ENCODE measurements at places on chromosomes 13 and 19.

GRCh38 chr13:110446575-110446890 is 115.0 kb downstream of the RAB20 start:
- no peak for DNase-seq

DNA sequence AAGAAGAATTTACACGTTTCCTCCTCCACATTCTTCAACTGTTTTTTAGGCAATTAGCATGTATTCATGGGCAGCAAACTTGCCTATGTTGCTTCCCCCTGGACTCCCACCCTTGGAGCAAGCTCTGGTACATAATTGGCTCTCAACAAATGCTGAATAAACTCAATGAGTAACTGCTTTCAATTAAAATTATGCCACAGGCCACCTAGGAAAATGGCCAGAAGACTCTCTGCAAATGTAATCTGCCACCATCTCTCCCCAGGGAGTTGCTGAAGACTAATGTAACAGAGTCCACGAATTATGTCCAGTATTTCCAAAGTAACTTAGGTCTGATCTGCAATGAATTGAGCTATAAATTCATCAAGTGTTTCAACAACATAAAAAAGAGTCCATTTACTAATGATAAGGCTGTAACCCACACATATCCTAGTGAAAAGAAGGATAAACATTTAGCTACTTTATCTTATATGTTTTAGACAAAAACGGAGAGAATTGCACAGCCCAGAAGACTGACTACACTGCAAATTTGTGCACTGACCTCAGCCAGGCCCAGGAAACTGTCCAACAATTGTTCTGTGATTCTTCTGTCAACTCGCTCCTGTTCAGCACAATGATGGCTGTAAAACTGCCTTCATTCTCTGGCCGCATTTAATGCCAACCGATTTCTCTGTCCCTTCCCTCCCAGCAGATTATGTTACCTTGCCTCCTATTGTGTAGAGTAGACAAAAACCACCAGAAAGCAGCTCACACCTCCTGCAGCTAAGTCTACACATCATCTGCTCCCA is 808.6 kb upstream of the ARGLU1 start:
- DNase-seq = no peak

DNA sequence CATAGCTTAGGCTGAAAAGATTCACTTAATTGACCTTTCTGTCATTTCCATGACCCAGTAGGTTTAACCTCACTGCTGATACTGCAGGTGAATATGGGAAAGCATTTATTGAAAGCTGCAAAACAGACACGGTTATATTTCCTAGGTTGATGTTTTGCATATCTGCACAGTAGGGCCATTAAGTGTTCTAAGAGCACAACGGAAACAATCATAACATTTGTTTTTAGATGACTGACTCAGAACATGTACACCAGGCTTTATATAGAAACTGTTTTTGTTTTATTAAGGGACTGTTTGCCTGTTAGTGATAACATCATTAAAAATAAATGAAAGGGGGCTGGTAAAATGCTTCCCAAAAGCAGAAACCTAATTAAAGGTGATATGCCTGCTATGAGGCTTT is 367.8 kb downstream of the DACH1 start:
- DNase-seq = no peak

GRCh38 chr13:73240193-73240592 is 181.4 kb downstream of the KLF5 start:
- DNase-seq = no peak

DNA sequence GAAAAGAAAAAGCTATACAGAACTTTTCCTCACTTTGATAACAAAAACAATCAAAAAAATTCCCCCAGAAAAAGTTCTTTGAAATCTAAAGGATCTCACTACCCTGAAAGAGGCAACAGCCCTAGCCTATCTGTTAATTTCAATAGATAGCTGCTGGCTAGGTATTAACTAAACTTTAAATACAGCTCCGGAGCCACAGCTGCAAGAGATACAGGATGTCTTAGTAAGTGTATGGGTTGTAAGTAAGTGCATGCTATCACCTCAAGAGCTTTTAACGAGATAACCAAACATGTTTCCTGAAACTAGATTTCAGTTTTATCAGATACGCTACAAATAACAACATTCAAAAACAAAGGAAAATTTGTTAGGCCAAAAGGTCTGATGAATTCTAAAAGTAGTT is 148.4 kb downstream of the KLF12 start:
- DNase-seq = no peak

GRCh38 chr19:33402421-33403220 is 29.1 kb downstream of the CEBPG start:
- no peak for DNase-seq

- no peak for DNase-seq
Measured at GRCh38 chr19:10766049-10766623, 48.3 kb downstream of the DNM2 start.

- no peak for DNase-seq
Measured at GRCh38 chr13:111043575-111043982, 71.5 kb upstream of the ARHGEF7 start.

DNA sequence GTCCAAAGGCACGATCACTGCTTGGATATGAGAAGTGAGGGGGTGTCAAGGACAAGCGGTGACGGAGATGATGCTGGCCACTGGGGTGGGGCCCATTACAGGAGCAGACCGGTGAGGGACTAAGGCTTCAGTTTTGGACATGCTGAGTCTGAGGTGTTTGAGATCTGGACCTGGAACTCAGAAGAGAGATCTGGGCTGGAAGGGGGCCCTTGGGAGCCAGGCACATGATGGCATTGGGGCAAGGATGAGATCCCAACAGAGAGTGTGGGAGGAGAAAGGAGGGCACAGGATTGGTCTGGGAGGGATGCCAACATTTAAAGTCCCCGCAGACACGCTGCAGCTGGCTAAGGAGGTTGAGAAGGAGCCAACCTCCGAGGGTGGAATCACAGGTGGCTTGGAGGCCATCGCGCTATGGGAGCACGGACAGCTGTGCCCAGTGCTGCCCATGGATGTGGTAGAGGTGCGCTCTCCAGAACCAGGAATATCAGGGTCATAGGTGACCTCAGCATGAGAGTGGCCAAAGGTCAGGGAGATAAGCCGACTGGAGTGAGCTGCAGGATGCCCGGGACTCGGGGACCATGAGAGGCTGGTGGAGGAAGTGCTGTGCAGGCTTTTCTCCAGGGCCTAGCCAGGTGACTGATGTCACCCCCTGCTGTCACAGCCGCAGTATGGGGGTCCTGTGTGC is 21.8 kb downstream of the DHRS12 start:
- DNase-seq = no peak

DNA sequence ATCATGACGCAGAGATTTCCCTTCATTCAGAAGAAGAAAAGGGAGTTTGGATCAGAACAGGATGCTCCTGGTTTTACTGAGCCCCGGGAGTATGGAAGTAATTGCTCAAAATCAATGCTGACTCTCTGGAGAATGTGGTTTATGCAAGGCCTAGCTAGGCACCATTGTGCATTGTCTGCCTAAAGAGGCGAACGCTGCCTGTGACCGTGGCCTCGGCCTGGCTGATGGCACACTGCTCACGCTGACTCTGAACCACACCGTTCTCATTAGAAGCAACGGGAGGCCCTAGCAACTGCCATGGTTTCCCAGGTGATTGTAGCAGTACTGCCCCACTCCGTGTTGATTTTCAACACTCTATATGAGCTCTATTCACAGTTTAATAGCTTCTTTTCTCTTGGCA is 41.7 kb upstream of the UBL3 start:
- no peak for DNase-seq

GRCh38 chr13:101415358-101416174 is 742 bp downstream of the NALCN start:
- DNase-seq = no peak

DNA sequence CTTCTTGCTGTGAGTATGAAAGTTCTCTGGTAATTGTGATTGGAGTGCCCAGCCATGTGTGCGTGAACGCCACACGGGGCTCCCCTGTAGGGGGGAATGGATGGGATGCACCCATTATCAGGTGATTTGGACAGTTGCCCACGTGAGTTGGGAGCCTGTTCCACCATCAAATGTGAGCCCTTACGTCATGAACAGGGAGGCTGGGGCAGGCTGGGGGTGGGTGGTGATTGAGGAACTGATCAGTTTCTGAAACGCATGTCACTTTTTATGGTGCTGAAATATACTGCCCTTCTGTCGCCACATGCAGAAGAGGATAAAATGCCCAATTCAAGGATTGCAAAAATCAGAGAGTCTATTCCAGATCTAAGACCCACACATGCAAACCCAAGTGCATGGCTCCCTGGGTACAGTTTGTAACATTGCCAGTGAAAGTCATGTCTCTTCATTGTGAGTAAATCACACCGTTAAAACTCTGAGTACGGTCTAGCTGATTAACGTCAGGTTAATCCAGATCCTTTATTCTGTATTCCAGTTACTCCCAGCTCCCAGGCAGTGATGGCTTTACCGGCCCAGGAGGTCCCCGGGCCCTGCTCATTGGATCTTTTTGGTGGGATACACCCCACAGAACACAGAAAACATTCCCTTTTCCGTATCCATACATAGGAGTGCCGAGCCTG is 90.2 kb downstream of the RAB20 start:
- DNase-seq = no peak

DNA sequence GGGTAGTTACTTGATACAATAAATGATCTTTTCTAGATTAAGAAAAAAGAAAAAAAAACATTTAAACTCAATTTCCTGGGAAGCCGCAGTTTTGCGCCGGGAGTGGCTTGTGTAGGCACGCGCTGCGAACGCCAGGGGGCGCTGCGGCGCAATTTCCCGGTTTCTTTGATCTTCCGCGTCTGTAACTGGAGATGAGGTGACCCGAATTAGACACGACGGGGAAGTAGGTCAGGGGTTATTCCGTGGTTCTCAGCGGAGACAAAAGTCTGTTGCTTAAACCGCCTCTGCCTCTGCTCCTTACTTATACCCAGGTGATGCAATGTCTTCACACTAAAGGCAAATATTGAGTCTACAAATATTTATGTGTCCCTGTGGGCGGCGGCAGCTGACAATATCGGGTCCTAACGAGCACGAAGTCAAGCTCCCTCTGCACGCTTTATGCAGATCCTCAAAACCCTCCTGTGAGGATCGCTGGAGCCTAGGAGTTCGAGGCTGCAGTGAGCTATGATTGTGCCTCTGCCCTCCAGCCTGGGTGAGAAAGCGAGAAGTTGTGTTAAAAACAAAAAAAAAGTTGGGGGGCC is 15.2 kb downstream of the STXBP2 start:
- DNase-seq = peak; percentile 82

GRCh38 chr13:45799451-45799850 is 52.1 kb downstream of the SIAH3 start:
- DNase-seq = no peak

DNA sequence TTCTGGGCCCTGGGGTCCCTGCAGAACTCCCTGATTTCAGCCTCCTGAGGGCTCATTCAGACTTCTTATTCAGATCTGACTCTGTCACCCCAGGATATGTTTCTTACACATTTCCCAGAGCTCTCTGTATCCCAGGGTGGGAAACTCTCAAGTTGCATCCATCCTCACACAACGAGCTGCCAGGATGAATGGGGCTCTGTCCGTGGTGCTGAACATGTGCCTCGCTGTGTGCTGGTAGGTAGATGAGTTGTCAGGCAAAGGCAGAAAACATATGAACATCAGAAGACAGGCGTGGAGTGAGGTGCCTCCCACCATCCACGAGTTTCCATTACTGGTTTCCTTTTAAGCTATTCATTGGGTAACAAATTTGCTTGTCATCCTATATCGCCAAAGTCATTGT is 11.4 kb upstream of the IGFL1 start:
- peak; percentile 58 for DNase-seq

DNA sequence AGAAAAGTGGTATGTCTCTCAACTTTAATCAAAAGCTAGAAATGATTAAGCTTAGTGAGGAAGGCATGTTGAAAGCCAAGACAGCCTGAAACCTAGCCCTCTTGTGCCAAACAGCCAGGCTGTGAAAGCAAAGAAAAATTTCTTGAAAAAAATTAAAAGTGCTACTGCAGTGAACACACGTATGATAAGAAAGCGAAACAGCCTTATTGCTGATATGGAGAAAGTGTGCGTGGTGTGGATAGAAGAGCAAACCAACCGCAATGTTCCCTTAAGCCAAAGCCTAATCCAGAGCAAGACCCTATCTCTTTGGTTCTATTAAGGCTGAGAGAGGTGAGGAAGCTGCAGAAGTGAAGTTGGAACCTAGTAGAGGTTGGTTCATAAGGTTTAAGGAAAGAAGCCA is 96.4 kb downstream of the ZDHHC20 start:
- DNase-seq = no peak

GRCh38 chr13:70448820-70449219 is 340.6 kb upstream of the KLHL1 start:
- no peak for DNase-seq

GRCh38 chr13:31267126-31267784 is 67.5 kb downstream of the B3GLCT start:
- DNase-seq = no peak

- DNase-seq = no peak
Measured at GRCh38 chr19:1799695-1800342, 12.3 kb downstream of the ATP8B3 start.

DNA sequence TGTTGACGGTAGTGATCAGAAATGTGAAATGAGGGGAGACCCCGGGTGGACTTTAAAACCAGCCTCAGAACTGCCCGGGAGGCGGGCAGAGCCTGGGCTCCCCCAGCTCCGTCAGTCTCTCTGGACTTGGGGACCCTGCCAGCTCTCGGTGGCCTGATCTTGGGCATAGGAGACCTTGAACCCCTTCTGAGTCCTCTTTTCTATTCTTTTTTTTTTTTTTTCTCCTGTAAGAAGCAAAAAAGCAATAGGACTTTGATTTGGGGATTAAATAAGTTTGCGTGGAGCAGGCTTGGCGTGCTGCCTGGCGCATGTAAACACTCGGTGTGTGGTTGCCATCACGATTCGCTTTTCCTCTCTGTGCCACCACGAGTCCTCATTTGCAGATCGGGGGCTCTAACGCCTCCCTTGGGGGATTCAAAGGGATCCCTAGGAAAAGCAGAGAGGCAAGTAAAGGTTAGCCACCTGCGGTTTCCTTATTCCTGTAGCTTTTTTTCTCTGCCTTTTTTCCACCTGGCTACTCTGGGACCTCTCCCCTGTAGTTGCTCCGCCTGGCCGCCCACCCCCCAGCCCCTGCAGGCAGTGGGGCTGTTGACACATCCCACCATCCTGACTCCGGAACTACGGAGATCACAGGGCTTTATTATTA is 1.3 kb downstream of the SAFB start:
- DNase-seq = peak; percentile 47

GRCh38 chr19:46726971-46727501 is 10.1 kb upstream of the PRKD2 start:
- no peak for DNase-seq
